Glomerular endothelial cell (primary cell): ENCODE measurements at places on chromosomes 16 and 17.

GRCh38 chr17:75707079-75707571 lies 14.1 kb upstream of the ITGB4 start:
- DNase-seq = no peak

DNA sequence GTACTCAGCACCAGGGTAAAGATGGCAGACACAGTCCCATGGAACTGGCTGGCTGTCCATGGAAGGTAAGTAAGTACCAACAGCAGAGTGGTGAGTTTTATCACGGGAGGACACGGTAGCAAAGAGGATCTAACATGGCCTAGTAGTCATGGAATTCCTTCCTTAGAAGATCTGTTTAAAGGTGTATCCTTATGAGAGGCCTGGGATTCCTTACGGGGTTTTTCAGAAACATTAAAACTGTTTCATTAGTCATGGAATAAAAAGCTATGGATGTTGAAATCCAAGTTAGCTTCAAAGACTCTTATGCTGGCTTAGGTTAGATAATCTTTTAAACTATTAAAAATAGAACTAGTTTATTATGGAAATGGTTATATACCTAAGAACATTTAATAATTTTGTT lies 7.4 kb downstream of the FTO start:
- no peak for DNase-seq

- DNase-seq = no peak
Observed at GRCh38 chr17:521561-522325, 169.1 kb upstream of the RPH3AL start.

GRCh38 chr16:813204-813915 lies 12.8 kb upstream of the GNG13 start:
- DNase-seq = no peak

GRCh38 chr16:67644038-67644437 lies 906 bp upstream of the CARMIL2 start:
- DNase-seq = no peak

DNA sequence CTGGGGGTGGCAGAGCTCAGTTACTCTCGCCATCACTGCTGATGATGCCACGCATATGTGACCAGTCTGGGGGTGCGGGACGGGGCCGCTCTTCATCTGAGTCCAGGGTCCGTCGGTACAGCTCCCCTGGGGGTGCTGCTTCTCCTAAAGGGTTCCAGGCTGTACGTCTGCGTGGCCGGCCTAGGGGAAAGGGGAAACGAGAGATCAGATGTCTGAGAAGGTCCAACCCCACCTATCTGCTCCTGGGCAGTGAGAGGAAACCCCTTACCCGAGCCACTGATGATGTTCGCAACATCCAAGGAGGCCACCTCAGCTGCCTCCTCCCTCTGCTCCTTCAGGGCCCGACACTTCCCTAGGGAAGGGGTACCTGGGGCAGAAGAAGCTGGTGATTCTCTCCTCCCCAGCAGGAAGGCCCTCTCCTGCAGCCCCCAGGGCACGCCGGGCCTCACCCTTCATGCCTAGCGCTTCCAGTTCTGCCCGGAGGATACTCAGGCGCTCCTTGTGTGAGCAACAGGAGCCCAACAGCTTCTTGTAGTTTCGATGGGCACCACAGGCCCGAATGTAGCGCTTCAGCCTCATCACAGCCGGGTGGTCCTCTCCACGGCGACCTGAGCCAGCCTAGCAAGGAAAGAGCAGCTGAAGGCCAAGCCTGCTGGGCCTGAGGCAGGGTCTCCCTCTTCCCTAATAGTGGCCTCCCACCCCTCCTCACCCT lies 2.1 kb downstream of the HIRIP3 start:
- no peak for DNase-seq

- no peak for DNase-seq
Observed at GRCh38 chr17:27566671-27567562, 64.1 kb upstream of the LGALS9 start.

DNA sequence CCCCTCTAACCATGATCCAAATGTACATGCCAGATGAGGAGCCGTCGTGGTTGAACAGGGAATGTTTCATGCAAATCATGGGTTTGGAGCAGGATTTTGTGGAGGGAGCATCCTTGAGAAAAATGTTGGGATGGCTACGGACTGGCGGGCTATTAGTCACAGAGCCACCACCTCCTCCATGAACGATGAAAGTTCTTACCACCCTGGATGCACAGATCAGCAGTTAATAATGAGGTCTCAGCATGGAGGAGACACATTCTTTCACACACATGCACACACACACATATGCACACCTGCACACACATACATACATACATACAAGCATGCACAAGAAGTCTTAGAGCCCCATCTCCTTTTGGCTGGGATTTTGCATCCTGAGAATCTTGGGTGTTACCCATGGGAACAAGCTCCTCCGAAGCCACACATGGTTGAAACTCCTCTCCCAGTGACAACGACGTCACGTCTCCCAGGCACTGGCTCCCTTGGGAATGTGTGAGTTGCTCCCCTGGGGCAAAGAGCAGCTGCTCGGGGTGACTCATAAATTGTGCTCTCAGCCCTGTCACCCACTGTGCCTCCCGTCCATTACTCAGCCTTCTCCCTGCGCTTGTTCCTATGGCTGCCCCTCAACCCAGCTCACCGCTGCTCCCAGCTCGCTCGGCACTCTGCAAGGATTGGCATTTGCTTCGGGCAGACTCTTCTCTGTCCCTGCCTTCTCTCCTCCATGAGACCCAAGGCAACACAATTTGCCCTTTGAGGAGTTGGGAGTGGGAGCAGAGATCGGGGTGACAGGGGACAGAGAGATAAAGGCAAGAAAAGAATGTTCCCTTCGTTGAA lies 344.6 kb downstream of the SOX9 start:
- peak; percentile 2 for DNase-seq

- DNase-seq = no peak
Observed at GRCh38 chr16:87330257-87330624, 13.0 kb upstream of the C16orf95 start.

GRCh38 chr17:59427425-59427921 lies 96.0 kb downstream of the YPEL2 start:
- DNase-seq = peak; percentile 99

GRCh38 chr17:20266806-20267458 lies 200.4 kb downstream of the LGALS9B start:
- no peak for DNase-seq

DNA sequence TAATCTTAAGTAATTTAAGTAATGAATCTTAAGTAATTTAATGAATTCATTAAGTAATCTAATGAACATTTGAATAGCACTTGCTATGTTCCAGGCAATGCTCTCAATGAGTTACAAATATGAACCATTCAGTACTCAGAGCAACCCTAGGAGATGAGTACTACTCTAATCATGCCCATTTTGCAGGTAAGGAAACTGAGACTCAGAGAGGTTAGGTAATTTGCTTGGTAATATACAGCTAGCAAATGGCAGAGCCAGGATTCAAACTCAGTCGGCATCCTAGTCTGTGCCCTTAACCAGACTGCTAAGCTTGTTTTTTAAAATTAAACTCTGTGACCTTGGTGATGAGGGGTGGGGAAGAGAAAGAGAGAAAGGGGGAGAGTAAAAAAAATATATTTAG lies 25.6 kb downstream of the ACSM1 start:
- DNase-seq = no peak
